ENCODE measurements at places on chromosomes 16 and 17. TPM values are rescaled to one million over a fixed set of nuclear protein-coding genes. Genes with fewer than 3 reads are reported as not detected.
A peak's percentile ranks its signal among the peaks of the same experiment; 100 is the strongest.

Gene MYCBPAP
- 3.2 TPM for total RNA-seq

Gene GRB2
- 113 TPM for total RNA-seq

Gene RPL13
- total RNA-seq = 5,939 TPM

Gene SULT1A2
- total RNA-seq = 1.6 TPM

Gene TBC1D28
- not detected for total RNA-seq

Gene TPSG1
- not detected for total RNA-seq

Gene MMP2
- 44.3 TPM for total RNA-seq

Gene ABCC3
- not detected for total RNA-seq

Gene RAB26
- total RNA-seq = 5.0 TPM

Gene KRTAP4-9
- not detected for total RNA-seq

Gene LRRC37A3
- total RNA-seq = 3.3 TPM

Gene ZNF319
- 12.4 TPM for total RNA-seq

Gene TBC1D3E
- 4.9 TPM for total RNA-seq

Gene CDR2L
- total RNA-seq = 15.1 TPM

Gene CSH2
- not detected for total RNA-seq

- no peaks in the 10 kb centered on the region for H3K27me3 ChIP-seq
- H3K36me3 ChIP-seq = peaks cover 29% of the 10 kb centered on the region
- DNase-seq = peak; percentile 90
- H3K27ac ChIP-seq = peak overlapping the region; percentile 100
- peaks cover 30% of the 10 kb centered on the region for H3K4me1 ChIP-seq
Measured at GRCh38 chr17:81514739-81515529, 2.3 kb upstream of the ACTG1 start.

GRCh38 chr16:56814537-56815432 is 50.2 kb upstream of the SLC12A3 start:
- no peaks in the 10 kb centered on the region for H3K36me3 ChIP-seq
- H3K4me1 ChIP-seq = no peaks in the 10 kb centered on the region
- peak overlapping the region; percentile 66 for H3K27ac ChIP-seq
- no peaks in the 10 kb centered on the region for H3K27me3 ChIP-seq
- H3K4me3 ChIP-seq = no peak overlapping the region

DNA sequence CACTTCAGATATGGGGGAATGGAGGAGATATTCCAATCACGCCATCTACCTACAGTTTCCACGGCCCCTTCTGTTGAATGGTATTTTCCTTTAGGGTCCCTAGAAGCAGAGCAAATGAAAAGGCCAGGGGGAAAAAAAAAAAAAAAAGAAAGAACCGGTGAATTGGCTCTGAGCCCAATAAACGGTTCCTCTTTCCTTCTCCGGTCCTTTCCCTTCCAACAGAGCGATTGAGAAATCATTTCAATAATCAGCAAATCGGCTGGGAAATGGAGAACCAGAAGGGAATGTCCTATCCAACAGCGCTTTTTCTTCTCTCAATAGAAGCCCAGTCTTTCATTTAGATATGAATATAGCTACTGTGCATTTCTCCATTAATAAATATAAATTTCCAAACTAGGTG is 26.8 kb upstream of the HOXB13 start:
- H3K27ac ChIP-seq = no peak overlapping the region
- no peak overlapping the region for H3K4me3 ChIP-seq
- H3K36me3 ChIP-seq = no peaks in the 10 kb centered on the region
- no peak for DNase-seq
- peaks cover 100% of the 10 kb centered on the region for H3K27me3 ChIP-seq
- H3K4me1 ChIP-seq = no peaks in the 10 kb centered on the region

GRCh38 chr17:42674755-42675347 is 1.9 kb downstream of the PLEKHH3 start:
- H3K4me1 ChIP-seq = peaks cover 26% of the 10 kb centered on the region
- H3K36me3 ChIP-seq = peaks cover 18% of the 10 kb centered on the region
- H3K4me3 ChIP-seq = peak overlapping the region; percentile 43
- H3K27ac ChIP-seq = no peak overlapping the region
- H3K27me3 ChIP-seq = no peaks in the 10 kb centered on the region

DNA sequence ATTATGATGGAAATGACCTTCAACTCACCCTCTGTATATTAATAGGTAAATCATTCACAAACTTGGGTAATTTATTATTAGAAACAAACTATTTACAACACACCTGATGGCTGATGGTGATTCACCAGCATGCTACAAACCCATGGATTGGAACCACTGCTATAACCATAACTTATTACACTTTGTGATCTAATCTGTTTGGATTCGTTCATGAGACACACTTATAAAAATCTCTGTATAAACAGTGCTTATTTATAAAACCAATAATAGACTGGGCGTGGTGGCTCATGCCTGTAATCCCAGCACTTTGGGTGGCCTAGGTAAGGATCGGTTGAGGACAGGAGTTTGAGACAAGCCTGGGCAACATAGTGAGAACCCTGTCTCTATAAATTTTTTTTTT is 16.0 kb downstream of the SMIM36 start:
- H3K27me3 ChIP-seq = no peaks in the 10 kb centered on the region
- H3K27ac ChIP-seq = no peak overlapping the region
- H3K36me3 ChIP-seq = no peaks in the 10 kb centered on the region
- H3K4me1 ChIP-seq = no peaks in the 10 kb centered on the region
- DNase-seq = no peak
- H3K4me3 ChIP-seq = no peak overlapping the region

GRCh38 chr17:49210158-49211029 is at the start of the genes ABI3 and GNGT2:
Gene ABI3 (plus strand): TSS chr17:49210707. CDS start chr17:49210725, 18 bp downstream.
Gene GNGT2 (minus strand): TSS chr17:49210574. CDS start chr17:49207422, 3,152 bp downstream.
- no peak within 1 kb of the TSS for H3K27ac ChIP-seq
- no peak within 1 kb of the TSS for H3K4me3 ChIP-seq
- H3K4me1 ChIP-seq = no peaks in the 10 kb centered on the region
- DNase-seq = no peak
- H3K27me3 ChIP-seq = no peaks in the 10 kb centered on the region
- H3K36me3 ChIP-seq = no peaks in the 10 kb centered on the region

- H3K4me1 ChIP-seq = no peaks in the 10 kb centered on the region
- H3K36me3 ChIP-seq = peaks cover 18% of the 10 kb centered on the region
- peak; percentile 8 for DNase-seq
- no peak overlapping the region for H3K27ac ChIP-seq
- H3K27me3 ChIP-seq = no peaks in the 10 kb centered on the region
Measured at GRCh38 chr16:23428351-23428750, 24.6 kb downstream of the COG7 start.

DNA sequence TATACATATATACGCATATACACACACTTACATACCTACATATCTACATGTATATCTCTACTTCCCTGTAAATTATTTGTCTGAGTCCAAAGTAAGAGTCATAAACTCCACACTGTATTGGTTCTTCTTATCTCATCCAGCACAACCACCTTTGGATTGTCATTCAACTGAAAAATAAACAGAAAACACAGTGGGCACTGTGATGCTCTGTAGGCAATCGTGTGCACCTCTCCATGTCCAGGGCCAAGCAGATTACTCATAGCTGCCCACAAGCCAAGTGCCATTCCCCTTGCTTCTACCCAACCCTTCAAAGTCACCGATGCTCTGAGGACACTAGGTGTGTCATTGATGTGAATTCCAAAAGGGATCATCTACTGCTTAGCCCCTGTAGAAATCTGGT is 12.9 kb upstream of the TEKT3 start:
- peaks cover 5% of the 10 kb centered on the region for H3K4me1 ChIP-seq
- DNase-seq = no peak
- H3K36me3 ChIP-seq = no peaks in the 10 kb centered on the region
- no peaks in the 10 kb centered on the region for H3K27me3 ChIP-seq
- no peak overlapping the region for H3K4me3 ChIP-seq

DNA sequence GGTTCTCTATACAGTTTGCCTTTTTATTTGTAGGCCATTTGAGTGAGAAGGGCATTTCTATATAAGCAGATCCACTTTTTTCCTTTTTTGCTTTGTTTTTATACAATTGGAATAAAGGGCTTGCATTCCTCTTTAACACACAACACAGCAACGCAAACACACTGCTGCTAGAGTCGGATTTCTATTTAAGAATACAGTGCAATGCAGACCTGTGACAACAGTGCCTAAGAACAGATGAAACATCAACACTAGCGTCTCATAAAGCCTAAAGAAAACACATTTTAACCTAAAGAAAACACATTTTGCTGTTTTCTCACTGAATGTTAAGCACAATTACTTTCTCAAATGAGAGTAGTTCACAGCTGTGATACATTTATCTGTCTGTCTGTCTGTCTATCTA is 1141.1 kb downstream of the CDH11 start:
- peak; percentile 2 for DNase-seq
- no peak overlapping the region for H3K27ac ChIP-seq
- no peak overlapping the region for H3K4me3 ChIP-seq
- H3K27me3 ChIP-seq = no peaks in the 10 kb centered on the region
- H3K36me3 ChIP-seq = no peaks in the 10 kb centered on the region

DNA sequence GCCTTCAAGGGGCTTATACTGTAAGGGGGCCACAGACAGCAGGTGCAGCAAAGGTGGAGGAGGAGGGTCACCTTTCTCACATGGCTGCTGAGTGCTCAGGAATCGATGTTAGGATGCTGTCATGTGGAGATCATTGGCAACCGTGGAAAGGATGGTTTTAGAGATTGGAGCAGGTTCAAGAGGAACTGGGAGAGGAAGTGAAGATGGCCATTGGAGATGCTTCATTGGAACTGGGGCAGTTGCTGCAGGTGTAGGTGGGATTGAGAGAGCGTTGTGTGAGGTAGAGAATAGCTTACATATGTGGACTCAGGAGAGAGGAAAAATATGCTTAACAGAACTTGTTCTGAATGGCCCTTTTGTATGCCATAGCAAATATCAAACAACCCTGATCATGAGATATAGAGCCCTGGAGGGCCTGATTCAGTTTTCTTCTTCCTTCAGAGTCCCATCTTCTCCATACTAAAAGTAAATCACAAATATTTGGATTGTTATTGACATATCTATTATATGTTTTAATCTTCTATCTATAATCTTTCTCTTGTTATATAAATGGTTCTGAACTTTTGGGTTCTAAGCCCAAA is 40.8 kb downstream of the LDHD start:
- no peaks in the 10 kb centered on the region for H3K36me3 ChIP-seq
- DNase-seq = no peak
- H3K4me1 ChIP-seq = no peaks in the 10 kb centered on the region
- no peak overlapping the region for H3K27ac ChIP-seq
- no peaks in the 10 kb centered on the region for H3K27me3 ChIP-seq

DNA sequence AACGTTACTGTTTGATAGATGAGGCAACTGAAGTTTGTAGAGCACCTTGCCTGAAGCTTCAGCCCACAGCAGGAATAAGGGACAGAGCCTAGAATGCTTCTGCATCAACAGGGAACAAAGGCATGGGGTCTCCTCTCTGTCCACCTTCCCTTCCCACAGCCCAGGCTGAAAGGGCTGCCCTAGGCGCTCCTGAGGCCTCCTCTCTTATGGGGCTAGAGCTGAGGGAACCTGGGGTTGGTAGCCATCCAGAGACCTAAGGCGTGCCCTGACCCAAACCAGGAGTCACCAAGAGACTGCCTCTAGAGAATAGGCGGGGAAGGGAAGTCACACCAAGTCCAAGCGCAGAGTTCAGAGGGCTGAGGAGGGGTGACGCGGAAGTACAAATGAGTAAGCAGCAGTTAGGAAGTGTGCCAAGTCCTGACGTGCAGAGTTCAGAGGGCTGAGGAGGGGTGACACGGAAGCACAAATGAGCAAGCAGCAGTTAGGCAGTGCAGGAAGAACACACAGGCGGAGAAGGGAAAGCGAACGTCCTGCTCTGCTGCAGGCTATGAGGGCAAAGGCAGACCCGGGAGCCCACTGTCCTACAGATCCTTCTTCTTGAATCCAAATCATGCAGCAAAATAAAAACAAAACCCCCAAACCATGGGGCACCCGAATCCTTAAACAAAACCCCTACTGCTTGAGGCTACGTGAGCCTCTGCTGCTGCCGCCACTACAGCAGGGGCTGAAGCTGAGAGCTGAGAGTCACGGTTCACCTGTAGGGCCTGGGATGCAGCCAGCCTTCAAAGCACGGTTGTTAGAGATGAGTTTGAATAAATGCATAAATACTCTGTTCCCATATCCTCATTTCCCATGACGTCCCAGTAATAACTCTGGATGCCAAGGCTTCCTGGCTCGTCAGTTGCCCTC is 2.7 kb upstream of the SPG7 start:
- H3K36me3 ChIP-seq = peaks cover under 1% of the 10 kb centered on the region
- no peaks in the 10 kb centered on the region for H3K4me1 ChIP-seq
- H3K4me3 ChIP-seq = no peak overlapping the region
- DNase-seq = peak; percentile 94
- H3K27me3 ChIP-seq = no peaks in the 10 kb centered on the region

- no peaks in the 10 kb centered on the region for H3K36me3 ChIP-seq
- no peaks in the 10 kb centered on the region for H3K4me1 ChIP-seq
- H3K27ac ChIP-seq = no peak overlapping the region
- DNase-seq = no peak
Measured at GRCh38 chr17:14318109-14318917, 17.4 kb downstream of the HS3ST3B1 start.

DNA sequence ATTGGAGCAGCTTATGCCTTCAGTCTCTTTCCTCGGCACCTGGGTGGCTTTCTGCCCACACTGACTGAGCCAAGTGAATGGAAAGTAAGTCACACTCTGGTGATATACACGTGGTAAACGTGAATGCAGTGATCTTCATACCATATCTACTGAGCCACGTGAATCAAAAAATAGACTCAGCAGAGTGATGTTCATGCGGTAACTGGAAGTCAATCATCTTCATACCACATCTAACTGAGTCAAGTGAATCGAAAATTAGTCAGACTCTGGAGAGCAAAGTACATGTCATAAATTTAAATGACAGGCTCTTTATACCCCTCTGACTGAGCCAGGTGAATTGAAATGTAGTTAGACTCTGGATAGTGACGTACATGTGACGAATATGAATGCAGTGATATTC is 47.1 kb upstream of the ARL4D start:
- H3K27me3 ChIP-seq = no peaks in the 10 kb centered on the region
- no peaks in the 10 kb centered on the region for H3K36me3 ChIP-seq
- no peak for DNase-seq
- H3K4me1 ChIP-seq = peaks cover 13% of the 10 kb centered on the region
- H3K4me3 ChIP-seq = no peak overlapping the region
- no peak overlapping the region for H3K27ac ChIP-seq

- H3K4me1 ChIP-seq = no peaks in the 10 kb centered on the region
- H3K27ac ChIP-seq = no peak overlapping the region
- no peaks in the 10 kb centered on the region for H3K36me3 ChIP-seq
- DNase-seq = no peak
- no peak overlapping the region for H3K4me3 ChIP-seq
Measured at GRCh38 chr16:68242926-68243858, 2.0 kb upstream of the PLA2G15 start.

DNA sequence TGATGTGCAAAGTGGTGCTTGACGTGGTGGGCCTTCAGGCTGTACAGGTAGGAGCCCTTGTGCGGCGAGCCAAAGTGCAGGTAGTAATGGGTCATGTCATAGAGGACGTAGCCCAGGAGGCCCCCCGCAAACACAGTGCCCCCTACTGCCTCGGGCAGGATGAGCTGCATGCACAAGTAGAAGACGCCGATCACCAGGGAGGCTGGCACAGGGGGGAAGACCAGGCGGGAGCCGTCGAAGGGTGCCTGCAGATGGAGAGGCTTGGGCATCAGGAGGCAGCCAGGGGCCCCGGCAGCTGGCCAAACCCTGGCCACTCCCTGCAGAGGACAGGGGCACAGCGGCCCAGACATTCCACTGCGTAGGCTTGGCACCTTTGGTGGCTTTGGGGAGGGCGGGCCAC is 15.7 kb upstream of the MLKL start:
- no peaks in the 10 kb centered on the region for H3K27me3 ChIP-seq
- no peaks in the 10 kb centered on the region for H3K4me1 ChIP-seq
- no peak overlapping the region for H3K27ac ChIP-seq
- H3K4me3 ChIP-seq = no peak overlapping the region
- H3K36me3 ChIP-seq = no peaks in the 10 kb centered on the region

GRCh38 chr16:50859628-50860360 is 117.9 kb downstream of the CYLD start:
- no peak overlapping the region for H3K4me3 ChIP-seq
- H3K27ac ChIP-seq = no peak overlapping the region
- H3K36me3 ChIP-seq = no peaks in the 10 kb centered on the region
